ENCODE measurements at places on chromosomes 7 and 10.

DNA sequence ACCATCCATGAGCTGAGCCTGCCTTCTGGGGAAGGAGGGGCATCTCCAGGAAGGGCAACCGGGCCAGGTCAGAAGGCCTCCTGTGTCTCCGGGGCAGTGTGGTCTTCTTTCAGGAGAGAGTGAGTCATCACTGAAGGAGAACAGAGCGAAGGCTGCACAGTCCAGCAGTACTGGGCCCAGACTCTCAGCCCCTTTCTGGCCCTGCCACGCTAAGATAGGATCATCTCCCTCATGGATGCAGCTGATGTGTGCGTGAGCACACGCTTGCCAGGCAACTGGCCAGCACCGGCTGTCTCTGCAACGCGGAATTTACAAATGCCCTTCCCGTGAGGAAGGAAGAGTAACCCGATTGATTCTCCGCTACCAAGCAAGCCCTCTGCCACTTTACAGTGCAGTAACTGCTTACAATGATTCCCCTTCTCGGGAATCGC, 328.2 kb downstream of the TNS3 start:
- no peak for DNase-seq

- no peak for DNase-seq
Measured at GRCh38 chr7:102054158-102054557, 232.5 kb upstream of the SH2B2 start.

GRCh38 chr10:71598621-71599055, 120.9 kb downstream of the C10orf105 start:
- no peak for DNase-seq

GRCh38 chr7:143233816-143234532, 12.1 kb downstream of the TAS2R40 start:
- no peak for DNase-seq

GRCh38 chr7:64914557-64914956, 11.5 kb downstream of the ZNF273 start:
- DNase-seq: no peak

DNA sequence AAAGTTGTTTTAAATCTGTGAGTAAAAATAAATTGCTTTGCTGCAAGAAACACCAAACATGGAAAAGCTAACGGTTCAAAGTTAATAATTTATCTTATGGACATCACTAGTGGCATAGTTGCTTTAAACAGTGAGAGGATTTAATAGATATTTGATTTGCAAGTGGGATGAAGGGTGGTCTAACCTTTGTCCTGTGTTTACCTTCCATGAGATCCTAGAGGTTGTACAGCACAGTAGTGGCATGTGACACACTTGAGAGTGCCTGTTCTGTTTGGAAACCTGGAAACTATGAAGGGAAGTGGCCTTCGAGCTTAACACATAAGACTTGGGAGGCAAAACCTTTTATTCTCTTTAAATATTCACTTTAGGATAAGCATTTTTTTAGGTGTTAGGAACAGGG, 16.0 kb downstream of the EGFR start:
- DNase-seq: no peak

- no peak for DNase-seq
Measured at GRCh38 chr10:121025731-121026130, 174.6 kb downstream of the WDR11 start.

DNA sequence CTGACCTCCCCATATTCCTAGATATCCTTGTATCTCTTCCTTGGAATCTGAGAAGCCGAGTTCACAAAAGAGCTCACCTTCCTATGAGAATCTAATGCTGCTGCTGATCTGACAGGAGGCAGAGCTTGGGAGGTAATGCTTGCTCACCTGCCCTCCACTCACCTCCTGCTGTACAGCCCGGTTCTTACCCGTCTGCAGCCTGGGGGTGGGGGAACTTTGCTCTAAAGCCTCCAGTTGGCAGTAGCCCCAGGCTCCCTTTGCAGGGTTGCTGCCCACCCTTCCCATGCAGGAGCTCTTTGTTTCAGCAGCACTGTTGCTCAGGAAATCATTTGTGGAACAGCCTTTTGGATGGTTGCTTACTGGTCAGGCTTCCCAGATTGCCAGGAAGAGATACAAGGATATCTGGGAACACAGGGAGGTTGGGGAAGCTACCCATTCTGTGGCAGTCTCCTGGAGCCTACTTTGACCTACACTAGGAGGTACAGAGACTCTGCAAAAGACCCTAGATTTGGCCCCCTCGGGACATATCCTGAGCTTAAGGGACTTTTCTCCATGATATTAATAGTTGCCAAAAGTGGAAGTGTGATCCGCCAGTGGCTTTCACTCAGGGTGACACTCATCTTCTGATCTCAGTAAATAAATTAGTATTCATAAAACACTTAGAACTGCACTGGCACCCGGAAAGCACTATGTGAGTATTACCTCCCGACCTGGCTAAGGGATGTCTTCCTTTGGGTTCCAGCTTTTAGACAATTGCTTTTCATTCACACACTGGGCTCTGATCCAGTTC, 363.7 kb upstream of the PODXL start:
- no peak for DNase-seq

- DNase-seq: no peak
Measured at GRCh38 chr10:122159141-122159970, 111.7 kb upstream of the BTBD16 start.

Measured in epithelial cell of prostate (primary cell).